Retinal pigment epithelial cell (primary cell): ENCODE measurements at places on chromosomes 11 and 22.

DNA sequence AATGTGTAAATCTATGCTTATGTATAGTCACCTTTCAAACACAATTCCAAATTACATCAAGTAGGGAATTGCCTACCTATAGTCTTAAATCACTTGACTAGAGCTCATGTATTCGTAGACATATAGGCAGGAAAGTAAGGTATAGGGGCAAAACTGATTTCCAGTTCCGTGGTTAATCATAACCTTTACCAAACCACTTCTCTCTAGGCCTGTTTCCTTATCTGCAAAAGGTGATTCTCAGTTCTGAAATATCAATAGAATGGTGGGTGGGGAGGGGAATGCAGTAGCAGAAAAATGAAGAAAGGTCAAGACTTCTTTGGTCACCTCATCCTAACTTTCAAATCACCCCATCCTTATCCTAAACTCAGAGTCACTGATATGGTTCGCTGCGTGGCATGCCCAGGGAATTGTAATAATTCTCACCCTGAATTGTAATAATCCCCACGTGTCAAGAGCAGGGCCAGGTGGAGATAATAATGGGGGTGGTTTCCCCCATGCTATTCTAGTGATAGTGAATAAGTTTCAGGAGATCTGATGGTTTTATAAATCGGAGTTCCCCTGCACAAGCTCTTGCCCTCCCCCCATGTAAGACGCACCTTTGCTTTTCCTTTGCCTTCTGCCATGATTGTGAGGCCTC is 1.9 kb upstream of the ANO5 start:
- DNase-seq, result no peak

DNA sequence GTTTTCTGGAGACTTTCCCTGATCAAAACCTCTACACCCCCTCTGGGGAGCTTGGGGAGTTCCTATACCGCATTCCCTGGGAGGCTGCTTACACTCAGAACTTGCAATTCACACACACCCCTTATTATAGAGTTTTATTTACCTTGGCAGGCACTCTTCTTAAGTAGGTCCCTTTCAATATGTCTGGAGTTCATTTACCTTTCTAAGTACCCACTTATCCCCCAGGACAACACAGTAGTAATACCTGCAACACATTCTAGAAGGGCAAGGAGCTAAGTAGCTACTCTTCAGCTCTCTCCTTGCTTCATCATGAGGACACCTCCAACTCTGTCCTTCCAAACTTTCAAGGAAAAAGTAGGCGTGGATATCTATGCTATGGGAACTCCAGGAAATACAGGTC is 127.8 kb upstream of the ANO3 start:
- DNase-seq, result no peak

GRCh38 chr11:33690290-33691065 is 10.1 kb downstream of the C11orf91 start:
- peak; percentile 46 for DNase-seq

- no peak for DNase-seq
Observed at GRCh38 chr11:64340671-64341335, 799 bp downstream of the CCDC88B start.

DNA sequence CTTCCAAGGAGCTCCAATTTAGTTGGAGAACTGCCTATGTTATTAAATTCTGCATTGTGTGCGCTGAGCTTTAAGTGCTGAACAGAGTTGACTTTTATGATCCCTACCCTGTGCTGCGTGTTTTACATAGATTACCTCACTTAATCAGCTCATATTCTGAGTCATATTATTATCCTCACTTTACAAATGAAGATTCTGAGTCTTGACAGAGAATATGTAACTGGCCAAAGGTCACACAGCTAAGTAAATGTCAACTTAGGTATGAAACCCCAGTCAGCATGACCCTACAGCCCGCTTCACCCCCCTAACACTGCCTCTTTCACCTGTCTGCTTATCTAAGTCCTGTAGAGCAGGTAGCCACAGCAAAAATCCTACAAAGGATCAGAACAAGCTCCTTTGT is 19.8 kb upstream of the TMPRSS5 start:
- peak; percentile 42 for DNase-seq

DNA sequence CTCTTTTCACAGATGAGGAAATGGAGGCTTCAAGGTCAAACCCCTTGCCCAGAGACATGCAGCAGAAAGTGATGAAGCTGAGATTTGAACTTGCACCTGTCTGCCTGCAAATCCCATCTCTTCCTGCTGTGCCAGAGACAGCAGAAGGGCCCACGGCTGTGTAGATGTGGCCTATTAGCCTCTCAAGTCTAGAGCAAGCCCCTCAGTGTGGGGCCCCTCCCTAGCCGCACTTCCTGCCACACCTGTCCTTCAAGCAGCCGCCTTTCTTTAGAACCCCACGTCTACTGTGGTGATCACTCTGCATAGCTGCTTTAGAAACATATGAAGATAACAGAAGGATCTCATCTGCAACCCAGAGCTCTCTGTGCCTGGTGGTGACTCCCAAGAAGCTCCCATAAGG is 41.2 kb upstream of the JAM3 start:
- DNase-seq, result no peak

DNA sequence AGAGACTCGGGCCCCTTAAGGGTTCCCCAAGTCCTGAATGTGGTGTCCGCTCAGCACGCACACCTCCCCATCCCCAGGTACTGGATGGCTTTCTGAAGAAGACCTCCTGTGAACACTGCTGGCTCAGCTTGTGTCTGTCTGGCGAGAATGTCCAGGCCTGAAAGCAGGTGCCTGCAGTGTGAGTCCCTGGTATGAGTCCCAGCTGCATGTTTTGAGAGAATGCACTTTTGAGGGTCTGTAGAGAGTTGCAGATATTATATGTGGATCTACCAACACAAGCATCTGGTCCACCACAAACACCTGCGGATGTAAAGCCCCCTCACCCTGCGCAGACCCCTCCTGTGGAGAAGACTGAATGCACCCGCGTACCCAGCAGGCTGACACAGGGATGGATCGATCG is 1308.9 kb downstream of the TBC1D22A start:
- DNase-seq, result no peak

- no peak for DNase-seq
Observed at GRCh38 chr11:60970890-60971289, 590 bp upstream of the CD6 start.

- DNase-seq, result no peak
Observed at GRCh38 chr11:61126256-61126655, 24.0 kb downstream of the CD5 start.

DNA sequence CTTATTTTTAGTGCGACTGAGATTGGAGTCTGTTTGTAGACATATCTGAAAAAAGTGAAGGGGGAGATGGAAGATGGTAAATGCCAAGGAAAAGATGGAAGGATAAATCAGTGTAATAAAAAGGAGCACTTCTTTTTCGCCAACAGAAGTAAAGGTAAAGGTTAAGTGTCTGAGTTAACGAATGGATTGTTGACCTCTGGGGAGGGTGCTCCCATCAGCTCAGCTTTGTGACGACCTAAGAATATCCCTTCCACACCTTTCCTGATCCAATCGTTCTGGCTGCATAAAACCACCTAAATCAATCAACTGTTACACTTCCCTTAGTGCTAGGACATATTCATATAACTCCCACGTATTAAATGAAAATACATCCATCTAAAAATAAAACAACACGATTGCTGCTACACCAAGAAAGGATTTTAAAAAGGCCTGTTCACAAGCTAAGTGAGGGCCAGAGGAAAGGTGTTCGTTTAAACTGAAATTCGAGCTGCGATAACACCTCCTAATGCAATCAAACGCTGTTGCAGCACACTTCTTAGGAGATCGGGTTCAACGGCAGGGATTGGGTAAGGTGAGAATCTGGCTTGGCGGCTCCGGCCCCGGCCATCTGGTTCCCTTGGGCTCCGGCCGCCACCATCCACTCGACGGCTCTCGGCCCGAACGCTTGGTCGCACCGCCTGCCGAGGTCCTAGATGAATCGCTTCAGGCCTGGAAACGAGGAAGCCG is 658 bp downstream of the C11orf71 start:
- DNase-seq, result peak; percentile 22

DNA sequence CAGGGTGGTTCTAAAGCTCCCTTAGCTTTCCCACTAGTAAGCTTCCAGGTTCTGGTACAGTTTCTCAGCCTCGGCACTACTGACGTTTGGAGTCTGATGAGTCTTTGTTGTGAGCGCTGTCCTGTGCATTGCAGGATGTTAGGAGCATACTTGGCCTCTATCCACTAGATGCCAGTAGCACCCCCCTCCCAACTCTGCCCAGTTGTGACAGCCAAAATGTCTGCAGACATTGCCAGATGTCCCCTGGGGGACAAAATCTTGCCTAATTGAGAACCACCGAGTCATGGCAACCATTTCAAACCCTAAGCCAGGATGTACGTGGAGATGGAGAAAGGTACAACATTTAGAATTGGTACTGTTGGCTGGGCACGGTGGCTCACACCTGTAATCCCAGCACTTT is 68.7 kb downstream of the PTPRJ start:
- no peak for DNase-seq

DNA sequence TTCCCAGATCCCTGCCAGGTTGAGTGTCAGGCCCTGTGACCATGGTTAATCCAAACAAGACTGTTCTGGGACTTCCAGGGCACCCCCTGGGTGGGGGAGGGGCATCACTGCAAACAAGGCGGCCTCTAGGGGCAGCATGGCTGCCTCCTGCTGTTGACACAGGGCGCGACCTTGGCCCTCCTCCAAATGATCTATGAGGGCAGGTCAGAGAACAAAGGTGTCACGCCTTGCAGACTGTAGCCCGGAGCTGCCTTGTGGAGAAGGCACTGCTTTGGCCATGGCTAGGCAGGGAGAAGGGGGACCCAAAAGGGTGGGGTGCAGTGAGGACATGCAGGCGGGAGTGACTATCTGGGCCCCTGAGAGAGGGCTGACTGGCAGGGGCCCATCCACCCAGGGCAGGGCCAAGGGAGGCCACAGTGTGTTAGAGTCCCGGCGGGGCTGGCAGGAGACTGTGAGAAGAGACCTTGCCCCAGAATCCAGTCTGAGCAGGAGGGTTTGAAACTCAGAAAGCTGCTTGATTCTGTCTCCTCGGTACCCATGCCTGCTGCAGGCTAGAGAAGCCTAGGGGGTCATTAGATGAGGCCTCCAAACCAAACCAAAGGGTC is 35.6 kb downstream of the KCNC1 start:
- DNase-seq, result no peak

DNA sequence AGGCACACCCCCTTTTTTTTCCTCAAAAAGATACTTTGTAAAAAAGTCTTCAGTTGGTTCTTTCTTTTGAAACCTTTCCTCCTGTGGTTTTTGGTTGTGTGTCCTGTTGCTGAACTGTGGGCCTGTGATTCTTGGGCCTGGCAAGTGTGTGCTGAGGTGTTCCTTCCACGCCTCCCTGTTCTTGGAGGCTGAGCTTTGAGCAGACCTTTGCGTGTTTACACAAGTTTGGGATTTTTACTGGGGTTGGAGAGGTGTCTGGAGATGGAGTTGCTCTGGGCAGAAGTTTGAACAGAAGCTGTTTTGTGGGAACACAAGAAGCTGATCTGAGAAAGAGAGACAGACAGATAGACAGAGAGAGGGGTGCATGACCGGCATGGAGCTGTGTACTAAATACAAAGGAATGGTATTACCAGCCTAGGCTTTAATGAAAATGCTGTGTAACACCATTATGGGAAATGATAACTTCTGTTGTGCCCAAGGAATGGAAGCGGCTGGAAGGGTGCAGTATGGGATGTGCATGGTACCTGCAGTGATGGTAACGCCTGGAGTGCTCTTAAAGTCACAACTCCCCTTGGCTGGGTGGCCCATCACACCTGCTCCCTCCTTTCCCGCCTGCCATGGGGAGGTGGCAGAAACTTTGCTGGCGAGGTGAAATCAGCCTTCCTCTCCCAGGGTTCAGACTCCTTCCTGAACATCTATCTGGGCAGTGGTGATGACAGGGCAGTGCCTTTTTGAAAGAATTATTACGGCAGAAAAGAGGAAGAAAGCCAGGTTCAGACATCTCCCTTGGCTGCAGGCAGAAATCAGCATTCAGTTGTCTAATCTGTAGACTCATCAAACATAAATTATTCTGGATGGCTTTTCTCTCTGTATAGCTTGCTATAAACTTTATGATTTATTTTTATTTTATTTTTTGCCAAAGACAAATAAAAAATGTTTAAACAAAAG is 70.4 kb downstream of the LDLRAD3 start:
- no peak for DNase-seq

DNA sequence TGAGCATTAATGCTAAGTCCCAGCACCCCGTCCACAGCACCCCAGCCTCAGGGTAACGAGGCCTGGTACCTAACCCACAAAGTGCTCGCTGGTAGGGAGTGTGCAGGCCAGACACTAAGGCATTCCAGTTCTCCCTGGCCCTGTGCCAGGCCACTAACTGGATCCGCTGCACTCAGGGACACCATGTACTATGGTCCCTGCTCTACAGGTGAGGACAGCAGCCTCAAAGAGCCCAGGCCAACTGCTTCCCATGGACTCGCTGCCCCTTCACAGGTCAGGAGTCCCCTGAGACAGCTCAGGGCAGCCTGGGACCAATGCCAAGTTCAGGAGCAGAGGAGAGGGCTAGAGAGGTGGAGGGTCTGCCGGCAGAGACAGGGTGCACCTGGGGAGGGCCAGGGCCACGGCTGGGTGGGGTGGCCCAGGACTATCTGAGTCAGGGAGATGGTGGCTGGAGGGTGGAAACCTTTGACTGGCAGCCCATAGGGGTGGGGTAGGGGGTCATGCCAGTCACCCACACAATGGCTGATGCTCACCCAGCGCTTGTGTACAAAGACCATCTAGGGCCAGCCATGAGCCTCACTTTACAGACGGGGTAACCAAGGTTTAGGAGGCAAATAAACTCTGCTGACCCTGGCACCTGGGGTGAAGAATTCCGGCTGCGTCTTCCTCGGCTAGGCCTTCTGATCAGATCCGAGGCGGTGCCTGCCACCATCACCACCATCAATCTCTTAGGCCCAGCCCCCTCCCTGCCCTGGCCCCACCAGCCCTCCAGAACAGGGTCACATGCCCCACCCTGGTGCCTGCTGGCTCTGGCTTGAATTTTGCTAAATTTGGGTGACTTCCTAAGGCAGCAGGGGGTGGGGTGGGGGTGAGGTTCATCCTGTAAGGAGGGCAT is 5.6 kb downstream of the OSBPL5 start:
- no peak for DNase-seq

DNA sequence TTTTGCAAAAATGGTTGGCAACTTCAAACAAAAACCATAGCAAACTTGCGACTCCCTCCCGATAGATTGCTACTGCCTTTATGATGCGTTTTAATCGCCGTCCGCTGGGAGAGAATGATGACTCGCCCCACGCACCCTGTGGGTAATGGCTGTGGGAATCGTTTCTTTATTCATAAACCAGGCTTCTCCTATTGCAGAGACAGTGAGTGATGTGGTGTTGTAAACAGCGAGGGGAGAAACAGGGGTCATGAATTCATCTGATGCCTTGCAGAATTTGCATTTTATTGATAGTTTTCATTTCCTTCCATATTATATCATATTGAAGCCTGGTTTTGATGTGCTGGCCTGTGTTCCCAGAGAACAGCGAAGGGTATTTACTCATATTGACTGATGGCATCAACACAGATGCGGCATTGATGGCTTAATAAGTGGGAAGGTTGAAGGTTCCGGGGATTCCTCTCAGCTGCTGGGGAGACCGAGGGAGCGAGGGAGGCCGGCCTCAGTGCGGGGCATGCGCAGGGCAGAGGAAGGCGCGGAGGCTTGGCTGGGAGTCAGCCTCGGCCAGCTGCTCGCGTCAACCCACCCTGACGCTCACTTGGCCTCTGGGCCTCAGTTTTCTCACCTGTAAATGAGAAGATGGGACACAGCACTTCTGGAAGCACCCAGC is 41.3 kb downstream of the ARHGAP8 start:
- no peak for DNase-seq
